ENCODE measurements at places on chromosomes 16 and 17.

GRCh38 chr16:88062341-88063210 is 111.3 kb downstream of the BANP start:
- no peak for DNase-seq

- no peak for DNase-seq
These were observed 13.8 kb upstream of the SPOP start for GRCh38 chr17:49691677-49692191.

DNA sequence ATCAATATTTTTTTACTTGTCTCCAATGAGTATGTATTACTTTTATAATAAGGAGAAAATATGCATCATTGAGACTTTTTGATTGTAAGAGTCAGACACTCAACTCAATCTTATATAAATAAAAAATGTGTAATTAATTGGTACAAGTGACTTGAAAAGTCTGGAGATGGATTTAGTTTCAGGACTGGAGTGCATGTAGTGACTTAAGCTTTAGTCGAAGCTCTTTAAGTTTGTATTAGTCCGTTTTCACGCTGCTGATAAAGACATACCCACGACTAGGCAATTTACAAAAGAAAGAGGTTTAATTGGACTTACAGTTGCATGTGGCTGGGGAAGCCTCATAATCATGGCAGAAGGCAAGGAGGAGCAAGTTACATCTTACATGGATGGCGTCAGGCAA is 60.7 kb upstream of the NKD1 start:
- DNase-seq, result no peak

DNA sequence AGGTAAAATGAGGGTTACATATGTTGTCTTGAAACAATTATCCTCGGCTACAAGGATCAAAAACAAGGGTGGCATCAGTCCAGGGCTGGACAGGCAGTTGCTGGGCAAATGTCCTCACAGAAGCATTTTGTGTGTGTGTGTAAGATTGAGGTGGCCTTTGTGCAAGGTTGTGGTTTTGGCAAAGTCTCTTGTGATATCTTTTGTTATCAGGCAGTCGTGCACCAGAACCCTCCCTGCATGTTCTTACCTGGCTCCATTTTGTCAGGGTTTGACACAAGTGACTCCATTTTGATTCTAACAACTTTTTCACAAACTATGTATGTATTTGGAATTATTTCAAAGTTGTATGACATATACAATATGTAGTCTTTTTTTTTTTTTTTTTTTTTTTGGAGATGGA is 20.0 kb downstream of the CHAD start:
- no peak for DNase-seq

DNA sequence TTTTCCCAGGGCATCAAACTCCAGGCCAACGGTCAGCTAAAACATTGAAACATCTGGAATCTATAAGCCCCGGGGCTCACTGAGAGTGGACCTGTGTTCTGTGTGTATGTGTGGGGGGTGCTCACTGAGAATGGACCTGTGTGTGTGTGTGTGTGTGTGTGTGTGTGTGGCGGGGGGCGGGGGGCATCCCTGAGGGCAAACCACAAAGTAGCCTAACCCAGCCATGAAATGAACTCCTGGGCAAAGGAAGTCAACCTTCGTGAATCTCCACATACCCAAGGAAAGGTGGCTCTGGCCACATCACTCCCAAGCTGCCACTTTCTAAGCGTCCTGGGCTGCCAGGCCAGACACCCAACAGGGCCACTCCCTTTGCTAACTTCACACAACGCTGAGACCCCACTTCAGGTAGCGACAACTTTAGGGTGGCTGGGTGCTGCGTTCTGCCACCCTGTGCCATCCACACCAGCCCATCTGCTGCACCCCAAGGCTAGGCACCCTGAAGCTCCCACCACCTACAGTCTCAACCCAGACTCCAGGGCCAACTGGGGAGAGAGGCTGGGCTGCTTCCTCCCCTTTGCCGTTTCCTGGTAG is 1.6 kb downstream of the MAFG start:
- no peak for DNase-seq

DNA sequence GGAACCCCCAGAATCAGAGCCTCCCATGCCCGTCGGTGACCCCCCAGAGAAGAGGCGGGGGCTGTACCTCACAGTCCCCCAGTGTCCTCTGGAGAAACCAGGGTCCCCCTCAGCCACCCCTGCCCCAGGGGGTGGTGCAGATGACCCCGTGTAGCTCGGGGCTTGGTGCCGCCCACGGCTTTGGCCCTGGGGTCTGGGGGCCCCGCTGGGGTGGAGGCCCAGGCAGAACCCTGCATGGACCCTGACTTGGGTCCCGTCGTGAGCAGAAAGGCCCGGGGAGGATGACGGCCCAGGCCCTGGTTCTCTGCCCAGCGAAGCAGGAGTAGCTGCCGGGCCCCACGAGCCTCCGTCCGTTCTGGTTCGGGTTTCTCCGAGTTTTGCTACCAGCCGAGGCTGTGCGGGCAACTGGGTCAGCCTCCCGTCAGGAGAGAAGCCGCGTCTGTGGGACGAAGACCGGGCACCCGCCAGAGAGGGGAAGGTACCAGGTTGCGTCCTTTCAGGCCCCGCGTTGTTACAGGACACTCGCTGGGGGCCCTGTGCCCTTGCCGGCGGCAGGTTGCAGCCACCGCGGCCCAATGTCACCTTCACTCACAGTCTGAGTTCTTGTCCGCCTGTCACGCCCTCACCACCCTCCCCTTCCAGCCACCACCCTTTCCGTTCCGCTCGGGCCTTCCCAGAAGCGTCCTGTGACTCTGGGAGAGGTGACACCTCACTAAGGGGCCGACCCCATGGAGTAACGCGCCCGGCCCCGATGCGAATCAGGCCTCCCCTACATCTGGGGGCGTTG is 4.0 kb downstream of the TPSG1 start:
- DNase-seq, result no peak

- no peak for DNase-seq
These were observed 4.1 kb upstream of the PMP22 start for GRCh38 chr17:15269087-15269779.

GRCh38 chr17:19412984-19413383 is 2.0 kb downstream of the RNF112 start:
- DNase-seq, result no peak

- DNase-seq, result peak; percentile 86
These were observed 789 bp upstream of the CCDC57 start for GRCh38 chr17:82213251-82214011.

DNA sequence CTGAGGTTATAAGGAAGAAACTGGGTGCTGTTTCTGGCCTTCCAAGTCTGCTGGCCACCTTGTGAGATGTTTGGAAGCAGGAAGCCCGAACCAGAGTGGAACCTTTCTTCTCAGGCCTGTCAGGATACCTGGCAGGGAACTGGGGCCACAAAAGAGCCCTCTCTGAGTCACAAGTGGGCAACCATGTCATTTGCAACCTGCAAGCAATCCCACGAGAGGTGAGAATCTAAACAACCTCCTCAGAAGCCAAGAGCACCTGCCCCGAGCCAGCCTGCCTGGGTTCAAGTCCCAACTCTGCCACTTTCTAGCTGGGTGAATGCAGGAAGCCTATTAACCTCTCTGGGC is 3.3 kb downstream of the COTL1 start:
- DNase-seq, result no peak

- no peak for DNase-seq
These were observed 17.5 kb downstream of the MARCHF10 start for GRCh38 chr17:62790564-62790986.

GRCh38 chr17:83010206-83011200 is 68.9 kb upstream of the METRNL start:
- DNase-seq, result no peak

- no peak for DNase-seq
These were observed 25.3 kb downstream of the CMIP start for GRCh38 chr16:81469710-81470535.

DNA sequence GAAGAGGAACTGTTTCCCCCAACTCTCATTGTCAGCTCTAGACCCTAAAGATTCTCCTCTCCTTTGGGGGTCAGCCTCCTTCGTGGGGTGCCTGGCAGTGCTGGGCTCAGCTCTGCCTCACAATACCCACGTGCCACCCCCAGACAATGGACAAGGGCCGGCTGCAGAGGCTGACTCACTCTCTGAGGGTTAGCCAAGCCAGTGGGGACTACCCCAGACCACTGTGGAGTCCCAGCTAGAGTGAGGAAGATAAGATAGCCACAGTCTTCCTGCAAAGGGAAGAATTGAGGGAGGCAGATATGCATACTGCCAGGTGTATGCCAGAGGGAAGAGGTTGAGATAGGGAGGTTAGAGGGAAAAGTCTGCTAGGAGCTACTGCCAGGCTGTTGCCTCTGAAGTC is 13.5 kb upstream of the MTMR4 start:
- DNase-seq, result no peak

DNA sequence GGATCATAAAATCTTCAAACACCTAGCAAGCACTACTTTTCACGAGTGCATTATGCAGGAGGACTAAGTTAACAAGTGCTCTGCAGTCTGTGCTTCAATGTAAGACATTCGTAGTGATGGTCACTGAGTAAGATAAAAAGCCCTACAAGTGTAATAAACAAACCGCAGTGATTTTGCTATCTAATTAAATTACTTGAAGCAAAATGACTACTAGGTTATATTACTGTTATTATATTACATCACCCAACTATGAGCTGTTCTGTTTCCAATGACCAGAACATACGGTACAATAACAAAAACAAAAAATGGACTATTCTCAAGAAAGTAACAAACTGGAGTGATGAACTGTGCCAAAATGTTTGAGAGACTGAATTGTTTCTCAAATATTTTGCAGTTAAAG is 11.2 kb downstream of the KLHL10 start:
- DNase-seq, result no peak

DNA sequence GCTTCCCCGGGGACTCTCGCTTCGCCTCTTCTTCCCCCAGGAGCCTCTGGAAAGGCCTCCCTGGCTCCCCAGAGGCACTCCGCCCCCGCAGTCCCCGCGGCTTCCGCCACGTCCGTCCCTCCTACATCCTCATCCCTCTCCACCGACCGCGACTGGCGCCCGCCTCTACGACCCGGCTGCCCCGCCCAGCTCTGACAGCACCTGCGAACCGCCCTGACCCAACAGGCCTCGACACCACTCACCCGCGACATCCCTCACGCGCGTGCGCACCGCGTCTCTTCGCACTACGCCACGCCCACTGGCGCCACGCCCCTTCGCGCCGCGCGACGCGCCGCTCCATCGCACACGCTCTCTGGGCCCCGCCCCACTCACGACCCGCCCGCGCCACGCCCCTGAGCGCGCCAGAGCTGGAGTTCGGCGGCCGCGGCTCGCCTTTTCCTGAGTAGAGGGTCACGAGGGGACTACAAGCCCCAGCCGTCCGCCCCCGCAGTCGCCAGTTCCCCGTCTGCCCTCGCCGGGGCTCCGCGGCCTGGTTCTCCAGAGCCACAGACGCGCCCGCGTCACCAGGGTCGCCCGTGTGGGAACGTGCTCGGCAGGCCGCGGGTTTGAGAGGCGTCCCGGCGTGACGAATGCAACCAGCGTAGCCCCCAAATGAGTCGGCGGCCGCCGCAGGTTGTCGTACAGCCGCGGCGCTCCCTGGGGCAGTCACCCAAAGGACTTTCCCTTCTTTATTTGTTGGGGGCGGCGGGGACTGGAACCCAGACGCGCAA is 56.2 kb upstream of the LRRC37A3 start:
- DNase-seq, result peak; percentile 97

DNA sequence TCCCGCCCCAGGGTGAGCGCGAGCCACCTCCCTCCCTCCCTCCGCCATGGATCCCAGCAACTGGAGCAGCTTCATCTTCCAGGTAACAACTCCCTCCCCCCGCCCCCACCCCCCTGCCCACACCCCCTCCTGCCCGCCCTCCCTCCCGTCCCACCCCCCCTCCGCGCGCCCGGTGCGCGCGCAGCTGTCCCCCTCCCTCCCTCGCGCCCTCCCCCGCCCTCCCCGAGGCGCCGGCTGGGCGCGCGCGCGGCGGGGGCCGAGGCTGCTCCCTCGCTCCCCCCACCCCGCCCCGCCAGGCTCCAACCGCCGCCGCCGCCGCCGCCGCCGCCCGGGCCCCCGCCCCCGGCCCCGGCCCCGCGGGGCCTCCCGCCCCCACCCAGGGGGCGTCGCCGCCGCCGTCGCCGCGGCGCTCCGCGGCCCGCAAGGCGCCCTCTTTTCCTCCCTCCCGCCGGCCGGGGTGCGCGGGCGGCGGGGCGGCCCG is at the start of gene MAZ:
Gene MAZ (plus strand): TSS at position 431 of the 481 bp plus-strand sequence. CDS start 173 bp downstream, outside the sequence.
- peak; percentile 89 for DNase-seq

DNA sequence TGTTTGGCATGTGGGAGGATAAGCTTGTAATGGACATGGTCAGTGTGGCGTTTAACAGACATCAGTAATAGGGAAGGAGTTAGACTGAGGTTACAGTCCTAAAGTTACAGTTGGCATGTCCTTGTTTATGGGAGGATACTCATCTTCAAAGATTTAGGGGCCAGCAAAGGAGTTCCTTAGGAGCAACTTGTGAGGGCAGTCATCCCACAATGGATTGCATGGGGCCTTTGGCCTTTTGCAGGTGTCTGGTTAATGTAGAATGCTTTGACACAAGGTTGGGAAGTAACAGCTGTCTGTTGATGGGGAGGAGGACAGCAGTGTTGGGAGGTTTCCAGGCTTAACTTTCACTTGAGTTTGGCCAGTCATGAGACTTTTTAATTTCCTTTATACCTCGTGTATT is 2.2 kb downstream of the NUBP1 start:
- no peak for DNase-seq

DNA sequence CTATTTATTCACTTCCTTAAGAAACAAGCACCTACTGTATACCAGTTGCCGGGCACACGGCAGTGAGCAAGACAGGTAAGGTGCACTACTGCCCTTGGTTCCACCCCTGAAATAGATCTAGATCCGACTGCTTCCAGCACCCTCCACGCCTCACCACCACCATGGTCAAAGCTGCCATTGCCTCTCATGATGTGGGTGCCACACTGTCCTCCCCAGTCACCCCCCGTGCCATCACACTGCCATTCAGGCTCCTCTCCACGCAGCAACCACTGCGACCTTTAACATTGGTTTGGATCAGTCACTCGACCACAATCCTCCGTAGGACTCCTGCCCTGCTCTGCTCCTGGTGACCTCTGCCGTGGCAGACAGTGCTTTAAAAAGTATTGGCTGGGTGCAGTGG is 226.8 kb downstream of the CPPED1 start:
- DNase-seq, result no peak

DNA sequence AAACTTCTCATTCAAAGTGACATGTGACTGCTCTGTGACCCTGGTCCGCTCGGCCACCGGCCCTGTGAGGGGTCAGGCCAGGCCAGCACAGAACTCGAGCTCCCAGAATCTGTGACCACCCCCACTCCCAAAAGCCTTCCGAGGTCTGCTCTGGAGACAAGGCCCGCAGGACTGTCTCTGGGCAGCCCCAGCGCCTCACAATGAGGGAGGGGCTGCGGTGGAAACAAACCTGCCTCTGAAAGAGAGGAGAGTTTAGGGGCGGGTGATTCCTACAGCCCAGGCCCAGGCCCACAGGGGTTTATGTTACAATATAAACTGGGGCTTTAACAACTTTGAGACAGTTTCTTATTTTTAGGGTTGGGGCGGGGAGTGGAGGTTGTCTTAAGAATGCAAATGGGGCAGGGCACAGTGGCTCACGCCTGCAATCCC is 19.9 kb downstream of the IGFBP4 start:
- DNase-seq, result no peak

- DNase-seq, result no peak
These were observed 503 bp upstream of the TBX4 start for GRCh38 chr17:61451538-61452300.

GRCh38 chr16:7177875-7178274 is 154.8 kb upstream of the RBFOX1 start:
- no peak for DNase-seq

Data from H54 (cell line).